Panc1 (cell line): ENCODE measurements at places on chromosomes 7 and 10. TPM values are rescaled to one million over a fixed set of nuclear protein-coding genes. Genes with fewer than 3 reads are reported as not detected.

The ZP3 gene
- total RNA-seq = 23.3 TPM

The SLC29A4 gene
- total RNA-seq = 38.9 TPM

The TRIM50 gene
- total RNA-seq = not detected

The ADAMTS14 gene
- total RNA-seq = 0.67 TPM

DNA sequence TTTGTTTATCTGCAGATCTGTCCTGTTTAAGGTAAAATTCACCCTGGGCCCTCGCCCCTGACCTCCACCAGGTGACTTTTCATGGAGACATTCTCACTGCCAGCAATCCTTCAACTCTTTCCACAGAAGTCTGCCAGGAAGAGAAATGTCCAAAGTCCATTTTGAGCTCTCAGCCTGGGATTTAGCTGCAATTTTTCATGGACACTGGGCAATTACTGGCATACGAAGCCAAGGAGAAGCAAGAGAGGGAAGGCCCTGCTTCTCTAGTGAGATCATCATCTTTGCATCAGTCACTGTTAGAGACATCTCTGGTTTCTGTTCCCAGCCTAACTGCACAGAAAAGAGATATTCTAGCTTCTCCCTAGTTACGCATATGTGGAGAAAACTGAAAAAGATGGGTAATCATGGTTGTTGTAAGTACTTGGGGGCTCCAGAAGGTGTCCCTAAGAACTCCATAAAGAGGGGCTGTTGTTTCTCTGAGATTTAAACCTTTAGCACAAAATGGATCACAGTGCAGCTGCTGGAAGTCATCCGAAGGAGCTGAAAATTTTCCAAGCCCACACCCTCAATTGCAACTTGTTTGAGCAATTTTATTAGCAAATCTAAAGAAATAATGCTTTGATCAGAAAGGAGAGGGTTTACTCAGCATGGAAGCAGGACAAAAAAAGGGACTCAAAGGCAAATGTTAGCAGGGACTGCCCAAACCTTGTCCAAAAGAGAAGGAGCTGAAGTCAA is 168.9 kb downstream of the SNX10 start:
- H3K27ac ChIP-seq = no peak overlapping the region
- DNase-seq = no peak
- H3K36me3 ChIP-seq = no peaks in the 10 kb centered on the region
- peaks cover 6% of the 10 kb centered on the region for H3K27me3 ChIP-seq

- no peak for DNase-seq
- H3K27ac ChIP-seq = no peak overlapping the region
- H3K27me3 ChIP-seq = no peaks in the 10 kb centered on the region
- no peak overlapping the region for H3K4me3 ChIP-seq
- no peaks in the 10 kb centered on the region for H3K4me1 ChIP-seq
These were observed 76.3 kb upstream of the GSDME start for GRCh38 chr7:24833549-24833948.
